ENCODE measurements at places on chromosomes 3 and 15.

GRCh38 chr3:196042673-196043072 is 39.2 kb downstream of the TFRC start:
- DNase-seq = no peak

- DNase-seq = no peak
Measured at GRCh38 chr15:59797756-59798604, 108.9 kb upstream of the BNIP2 start.

DNA sequence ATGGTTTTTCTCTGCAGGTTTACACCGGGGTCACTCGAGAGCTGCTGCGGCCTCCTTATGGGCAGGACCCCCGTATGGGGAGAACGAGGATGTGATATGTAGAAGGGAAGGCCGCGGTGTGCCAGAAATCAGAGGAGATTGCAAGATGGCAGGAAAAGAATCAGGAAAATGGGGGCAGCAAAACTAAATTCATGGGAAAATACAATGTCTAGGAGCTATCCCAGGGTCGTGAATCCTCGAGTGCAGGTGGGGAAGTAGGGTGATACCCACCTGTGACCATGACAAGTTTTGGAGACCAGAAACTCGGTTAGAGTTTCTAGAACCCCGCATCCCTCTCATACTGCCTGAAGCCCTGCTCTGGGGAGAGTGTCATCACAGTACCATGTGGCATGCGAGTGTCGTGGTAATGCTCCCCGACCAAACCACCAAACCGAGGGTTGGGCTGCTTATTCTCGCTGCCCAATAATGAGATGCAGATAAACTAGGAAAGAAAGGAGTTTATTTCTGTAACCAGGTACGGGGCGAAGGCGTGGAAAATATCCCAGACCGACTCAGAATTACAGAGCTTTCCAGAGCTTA is 781 bp downstream of the TRNT1 start:
- no peak for DNase-seq

GRCh38 chr3:63354160-63354559 is 76.1 kb downstream of the SYNPR start:
- no peak for DNase-seq

DNA sequence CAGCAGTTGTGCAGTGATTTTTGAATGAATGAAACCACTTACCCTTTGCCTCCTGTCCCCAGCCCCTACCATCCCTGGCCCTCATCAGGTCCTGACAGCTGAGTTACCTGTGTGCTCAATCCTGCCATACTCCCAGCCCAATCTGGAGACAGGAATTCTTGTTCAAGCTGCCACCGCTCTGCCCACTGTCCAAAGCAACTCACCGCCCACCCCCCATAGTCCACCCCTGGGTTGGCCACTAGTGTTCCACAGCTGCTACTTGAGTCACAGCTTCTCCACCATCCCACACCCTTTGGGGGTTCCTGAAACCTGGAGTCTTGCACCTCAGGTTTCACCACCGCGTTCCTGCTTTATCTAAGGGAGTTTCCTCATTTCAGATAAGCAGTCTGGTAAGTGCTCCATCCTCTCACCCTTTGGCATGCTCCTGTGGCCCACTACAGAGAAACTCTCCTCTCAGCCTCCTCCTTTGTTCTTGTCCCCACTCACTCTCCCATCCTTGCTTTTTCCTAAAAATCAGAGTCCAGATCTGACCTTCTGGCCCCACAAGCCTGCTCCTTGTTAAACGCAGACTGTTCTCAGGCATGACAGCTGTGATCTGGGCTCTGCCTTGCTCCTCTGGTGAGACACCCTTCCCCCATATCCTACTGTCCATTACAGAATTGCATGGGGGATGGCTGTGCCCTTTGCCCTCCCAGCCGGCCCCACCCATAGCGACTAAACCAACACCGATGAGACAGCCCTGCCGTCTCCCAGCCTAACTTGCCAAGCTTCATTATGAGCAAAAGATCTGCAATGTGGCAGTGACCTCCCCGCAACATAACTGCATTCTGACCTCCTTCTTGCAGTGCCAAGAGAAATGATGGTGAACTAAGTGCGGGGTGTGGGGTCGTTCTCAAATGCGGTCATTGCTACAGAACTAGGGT is 50.0 kb downstream of the CYP19A1 start:
- no peak for DNase-seq

- no peak for DNase-seq
Measured at GRCh38 chr3:30924763-30925162, 30.3 kb upstream of the GADL1 start.

GRCh38 chr15:57635300-57635909 is 43.7 kb downstream of the MYZAP start:
- no peak for DNase-seq

DNA sequence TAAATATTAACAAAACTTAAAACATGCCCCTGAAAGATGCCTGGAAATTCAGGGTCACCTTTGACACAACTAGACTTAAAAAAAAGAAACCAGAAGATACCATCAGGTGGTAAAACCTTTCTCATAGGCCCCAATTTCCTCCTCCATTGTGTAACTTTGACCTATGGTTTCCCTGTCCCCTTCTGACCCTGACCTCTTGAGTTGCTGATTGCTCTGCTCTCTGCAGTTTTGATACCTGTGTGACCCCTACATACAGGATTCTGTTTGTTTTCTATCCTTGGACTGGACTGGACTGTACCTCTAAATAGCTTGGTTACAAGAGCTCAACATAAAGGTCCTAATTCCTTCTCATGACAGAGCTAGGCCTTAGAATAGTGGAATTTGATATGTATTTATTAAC is 220.6 kb downstream of the ZIC4 start:
- no peak for DNase-seq

GRCh38 chr3:151283907-151284461 is 5.6 kb upstream of the P2RY14 start:
- no peak for DNase-seq

GRCh38 chr15:85618956-85619491 is 175.7 kb downstream of the KLHL25 start:
- peak; percentile 14 for DNase-seq

GRCh38 chr3:182268711-182269110 is 524.6 kb upstream of the ATP11B start:
- no peak for DNase-seq

DNA sequence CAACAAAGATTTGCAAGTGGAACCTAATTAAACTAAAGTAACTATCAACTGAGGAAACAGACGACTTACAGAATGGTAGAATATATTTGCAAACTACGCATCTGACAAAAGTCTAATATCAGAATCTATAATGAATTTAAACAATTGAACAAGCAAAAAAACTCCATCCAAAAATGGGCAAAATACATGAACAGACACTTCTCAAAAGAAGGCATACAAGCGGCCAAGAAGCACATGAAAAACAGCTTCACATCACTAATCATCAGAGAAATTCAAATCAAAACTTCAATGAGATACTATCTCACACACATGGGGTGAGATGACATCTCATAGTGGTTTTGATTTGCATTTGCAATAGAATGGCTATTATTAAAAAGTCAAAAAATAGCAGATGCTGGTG is 128.6 kb downstream of the POLR2M start:
- no peak for DNase-seq

DNA sequence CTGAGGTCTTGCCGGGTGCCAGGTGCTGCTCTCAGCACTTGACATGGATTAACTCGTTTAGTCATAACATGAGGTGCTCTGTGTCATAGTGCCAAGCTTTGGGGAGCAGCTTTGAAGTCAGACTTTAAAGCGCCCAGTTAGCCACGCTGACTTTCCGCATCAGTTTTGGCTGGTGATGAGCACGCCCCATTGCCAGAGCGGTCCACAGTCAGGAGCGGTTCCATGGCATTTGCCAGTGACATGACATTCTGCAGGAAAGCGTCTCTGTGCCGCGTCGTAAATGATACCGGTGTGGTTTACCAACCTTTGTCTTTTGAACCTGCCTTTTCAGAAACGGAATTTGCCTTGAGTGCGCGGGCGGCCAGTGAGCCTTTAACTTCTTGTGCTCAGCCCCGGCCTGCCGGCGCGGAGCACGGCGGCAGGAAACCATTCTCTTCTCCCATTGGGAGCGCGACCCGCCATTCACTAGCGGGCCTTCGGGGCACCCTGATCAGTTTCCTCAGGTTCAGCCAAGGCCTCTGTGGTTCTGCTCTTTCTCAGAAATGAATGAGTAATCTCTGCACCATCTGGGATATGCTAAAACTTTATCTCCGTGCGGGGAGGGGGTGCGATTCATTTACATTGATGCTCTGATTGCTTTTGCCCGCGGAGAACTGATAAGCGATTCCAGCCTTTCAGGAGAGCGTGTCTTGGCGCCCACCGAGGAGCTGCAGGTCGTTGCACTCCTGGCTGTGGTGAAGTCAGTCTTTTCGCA is 1.7 kb upstream of the SLC2A2 start:
- no peak for DNase-seq

GRCh38 chr15:50107591-50108408 is 11.2 kb downstream of the ATP8B4 start:
- no peak for DNase-seq

All from stimulated activated CD4-positive, alpha-beta T cell treated with anti-CD3 and anti-CD28 coated beads, Interleukin-1b, Interleukin-23, amount 100 ng/mL, for 1 hour (primary cell).